ENCODE measurements at places on chromosomes 7 and 10.

DNA sequence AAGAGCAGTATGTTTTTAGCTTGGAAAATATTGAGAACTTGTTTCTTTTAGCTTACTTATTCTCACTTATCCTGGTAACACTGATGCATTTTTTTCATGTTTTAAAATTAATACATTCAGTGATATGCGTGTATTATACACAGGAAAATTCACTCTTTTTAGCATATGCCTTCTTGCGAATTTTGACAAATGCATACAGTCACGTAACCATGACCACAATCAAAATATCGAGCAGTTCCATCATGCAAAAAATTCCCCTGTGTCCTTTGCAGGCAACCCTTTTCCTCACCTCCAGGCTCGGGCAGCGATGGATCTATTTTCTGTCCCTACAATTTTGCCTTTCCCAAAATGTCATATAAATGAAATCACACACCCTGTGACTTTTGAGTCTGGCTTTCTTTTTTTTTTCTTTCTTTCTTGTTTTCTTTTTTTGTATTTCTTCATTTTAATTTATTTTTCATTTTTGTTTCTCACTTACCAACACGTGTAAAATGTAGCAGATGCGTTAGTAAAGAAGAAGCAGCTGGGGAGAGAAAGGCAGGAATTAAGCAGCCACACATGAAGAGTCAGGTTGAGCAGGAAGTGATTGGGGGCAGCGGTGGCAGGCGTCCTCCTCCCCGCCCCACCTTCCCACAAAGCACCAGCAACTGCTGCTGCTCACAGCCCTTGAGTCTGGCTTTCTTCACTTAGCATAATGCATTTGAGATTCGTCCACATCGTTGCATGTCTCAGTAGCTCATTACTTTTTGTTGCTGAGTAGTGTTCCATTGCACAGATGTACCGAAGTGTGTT, 29.9 kb downstream of the ADRB1 start:
- DNase-seq, result peak; percentile 7

DNA sequence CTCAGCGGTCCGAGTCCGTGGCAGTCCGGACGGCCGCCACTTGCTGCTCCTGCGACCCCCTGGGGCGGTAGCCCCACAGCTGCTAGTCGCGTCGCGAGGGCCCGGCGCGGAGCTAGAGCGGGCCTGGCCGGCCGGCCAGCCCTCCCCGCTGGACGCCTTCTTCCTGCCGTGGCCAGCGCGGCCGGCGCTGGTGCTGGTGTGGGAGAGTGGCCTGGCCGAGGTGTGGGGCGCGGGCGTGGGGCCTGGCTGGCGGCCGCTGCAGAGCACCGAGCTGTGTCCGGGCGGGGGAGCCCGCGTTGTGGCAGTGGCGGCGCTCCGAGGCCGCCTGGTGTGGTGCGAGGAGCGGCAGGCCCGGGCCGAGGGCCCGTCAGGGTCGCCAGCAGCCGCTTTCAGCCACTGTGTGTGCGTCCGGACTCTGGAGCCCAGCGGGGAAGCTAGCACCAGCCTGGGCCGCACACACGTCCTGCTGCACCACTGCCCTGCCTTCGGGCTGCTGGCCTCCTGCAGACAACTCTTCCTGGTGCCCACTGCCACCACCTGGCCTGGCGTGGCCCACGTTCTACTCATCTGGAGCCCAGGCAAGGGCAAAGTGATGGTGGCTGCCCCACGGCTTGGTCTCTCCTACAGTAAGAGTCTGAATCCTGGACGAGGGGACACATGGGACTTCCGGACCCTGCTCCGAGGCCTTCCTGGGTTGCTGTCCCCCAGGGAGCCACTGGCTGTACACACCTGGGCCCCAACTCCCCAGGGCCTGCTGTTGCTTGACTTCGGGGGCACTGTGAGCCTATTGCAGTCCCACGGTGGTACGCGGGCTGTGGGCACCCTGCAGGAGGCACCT, 631 bp downstream of the HPS6 start:
- no peak for DNase-seq

- DNase-seq, result no peak
Observed at GRCh38 chr7:30996883-30997282, 33.1 kb downstream of the GHRHR start.

DNA sequence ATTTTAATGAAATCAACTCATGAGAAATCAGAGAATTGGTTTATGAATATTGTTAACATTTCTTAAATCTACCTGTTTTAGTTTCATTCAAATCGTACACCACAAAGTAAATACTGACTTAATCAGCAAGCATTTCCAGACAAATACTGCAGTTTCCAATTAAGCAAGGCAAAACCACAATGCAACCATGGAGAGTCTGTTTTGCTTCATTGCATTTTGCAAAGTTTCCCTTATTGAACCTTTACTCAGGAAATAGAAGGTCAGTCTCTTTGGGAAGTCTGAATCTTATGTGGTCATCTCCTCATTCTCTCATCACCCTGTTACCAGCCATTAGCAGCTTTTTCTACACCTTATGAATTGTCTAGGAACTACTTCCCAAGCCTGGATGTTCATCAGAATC, 400.5 kb downstream of the IPMK start:
- DNase-seq, result no peak

DNA sequence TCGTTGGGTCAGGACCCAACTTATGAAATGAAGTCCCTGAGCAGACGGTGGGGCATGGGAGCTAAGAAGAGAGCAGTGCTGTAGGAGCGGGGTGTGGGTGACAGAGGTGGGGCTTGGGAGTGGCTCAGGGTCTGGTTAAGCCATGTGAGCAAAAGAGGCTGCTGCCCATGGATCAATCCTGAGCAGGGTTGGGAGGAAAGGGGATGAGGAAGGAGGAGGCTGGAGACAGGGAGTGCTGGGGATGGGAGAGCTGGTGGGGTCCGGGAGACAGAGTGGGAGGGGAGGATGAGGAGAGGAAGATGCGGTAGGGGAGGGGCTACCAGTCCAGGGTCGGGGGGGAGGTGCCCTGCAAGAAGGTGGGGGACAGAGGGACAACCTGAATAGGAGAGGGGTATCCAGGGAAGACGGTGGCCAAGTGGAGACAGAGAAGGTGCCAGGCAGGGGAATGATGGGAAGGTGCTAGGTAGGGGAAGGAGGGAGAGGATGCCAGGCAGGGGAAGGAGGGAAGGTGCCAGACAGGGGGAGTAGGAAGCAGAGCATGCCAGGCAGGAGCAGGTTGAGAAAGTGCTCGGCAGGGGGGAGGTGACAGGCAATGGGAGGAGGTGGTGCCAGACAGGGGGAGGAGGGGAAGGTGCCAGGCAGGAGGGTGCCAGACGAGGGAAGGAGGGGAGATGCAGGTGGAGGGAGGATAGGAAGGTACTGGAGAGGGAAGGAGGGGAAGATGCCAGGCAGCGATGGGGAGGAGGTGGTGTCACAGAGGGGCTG, 27.5 kb upstream of the SMARCD3 start:
- no peak for DNase-seq

DNA sequence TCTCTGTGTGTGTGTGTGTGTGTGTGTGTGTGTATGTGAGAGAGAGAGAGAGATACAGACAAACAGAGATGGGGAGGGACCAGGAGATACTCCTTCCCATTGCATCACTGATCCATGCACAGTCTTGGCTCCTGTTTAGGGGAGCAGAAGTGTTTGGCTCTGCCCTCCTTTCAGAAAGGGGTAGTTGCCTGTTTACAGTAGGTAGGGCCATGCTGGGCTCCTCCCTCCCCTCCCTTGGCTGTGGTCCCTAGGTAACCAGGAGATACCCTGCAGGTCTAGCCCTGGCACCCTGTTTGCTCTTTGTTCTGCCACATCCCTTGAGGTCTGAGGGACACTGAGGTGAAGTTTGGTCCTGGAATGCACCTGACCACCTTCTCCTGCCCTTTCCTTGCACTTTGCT, 95.3 kb downstream of the RAMP3 start:
- no peak for DNase-seq

GRCh38 chr10:101452593-101452992, 98.6 kb downstream of the BTRC start:
- DNase-seq, result no peak

GRCh38 chr10:124206616-124207015, 113.2 kb upstream of the CHST15 start:
- no peak for DNase-seq

DNA sequence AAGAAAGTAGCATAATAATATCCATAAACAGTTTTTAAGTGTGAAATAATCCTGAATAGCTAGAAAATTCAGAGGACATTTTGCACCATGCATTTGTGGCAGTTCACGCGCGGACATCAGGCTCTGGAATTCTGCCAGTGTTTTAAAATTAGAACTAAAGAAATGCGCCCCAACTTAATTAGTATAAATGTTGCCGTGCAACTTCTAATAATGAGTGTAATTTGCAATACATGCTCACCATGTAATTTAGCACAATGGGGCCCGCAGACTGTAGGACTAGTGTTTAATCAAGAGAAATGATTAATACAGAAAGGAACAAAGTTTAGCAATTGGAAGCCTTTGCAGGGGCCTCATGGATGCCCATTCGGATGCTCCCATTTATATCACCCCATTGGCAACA, 96.6 kb downstream of the PTPRE start:
- no peak for DNase-seq

DNA sequence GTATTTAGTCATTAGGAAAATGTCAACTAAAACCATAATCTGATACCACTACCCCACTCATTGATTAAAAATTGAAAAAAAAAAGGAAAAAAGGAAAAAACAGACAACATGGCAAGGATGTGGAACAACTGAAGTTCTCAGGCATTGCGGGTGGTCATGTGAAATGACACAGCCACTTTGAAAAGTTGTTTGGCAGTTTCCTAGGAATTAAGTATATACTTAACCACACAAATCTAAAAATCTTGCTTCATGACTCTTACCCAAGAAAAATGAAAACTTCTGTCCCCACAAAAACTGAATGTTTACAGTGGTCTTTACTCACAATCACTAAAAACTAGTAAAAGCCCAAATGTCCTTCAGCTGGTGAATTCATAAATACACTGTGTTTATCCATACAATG, 254.5 kb downstream of the AHR start:
- DNase-seq, result no peak

GRCh38 chr10:63464402-63465292, 1.1 kb downstream of the JMJD1C start:
- DNase-seq, result no peak

- DNase-seq, result no peak
Observed at GRCh38 chr7:102891693-102892261, 21.0 kb upstream of the LRRC17 start.

DNA sequence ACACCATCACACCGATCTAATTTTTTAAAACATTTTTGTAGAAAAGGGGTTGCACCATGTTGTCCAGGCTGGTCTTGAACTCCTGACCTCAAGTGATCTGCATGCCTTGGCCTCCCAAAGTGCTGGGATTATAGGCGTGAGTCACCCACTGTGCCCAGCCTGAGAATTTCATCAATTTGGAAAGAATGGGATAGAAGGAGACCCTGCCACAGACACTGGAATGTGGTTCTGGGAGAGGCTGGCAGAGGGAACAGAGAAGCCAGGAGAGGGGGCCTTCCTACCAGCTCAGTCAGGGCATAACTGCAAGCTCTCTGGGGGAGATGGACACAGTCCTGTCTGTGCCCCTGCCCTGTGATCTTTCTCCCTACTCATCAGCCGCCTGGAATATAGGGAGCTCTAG, 42.1 kb upstream of the MKRN1 start:
- no peak for DNase-seq

- no peak for DNase-seq
Observed at GRCh38 chr7:104096683-104097082, 107.2 kb upstream of the RELN start.

DNA sequence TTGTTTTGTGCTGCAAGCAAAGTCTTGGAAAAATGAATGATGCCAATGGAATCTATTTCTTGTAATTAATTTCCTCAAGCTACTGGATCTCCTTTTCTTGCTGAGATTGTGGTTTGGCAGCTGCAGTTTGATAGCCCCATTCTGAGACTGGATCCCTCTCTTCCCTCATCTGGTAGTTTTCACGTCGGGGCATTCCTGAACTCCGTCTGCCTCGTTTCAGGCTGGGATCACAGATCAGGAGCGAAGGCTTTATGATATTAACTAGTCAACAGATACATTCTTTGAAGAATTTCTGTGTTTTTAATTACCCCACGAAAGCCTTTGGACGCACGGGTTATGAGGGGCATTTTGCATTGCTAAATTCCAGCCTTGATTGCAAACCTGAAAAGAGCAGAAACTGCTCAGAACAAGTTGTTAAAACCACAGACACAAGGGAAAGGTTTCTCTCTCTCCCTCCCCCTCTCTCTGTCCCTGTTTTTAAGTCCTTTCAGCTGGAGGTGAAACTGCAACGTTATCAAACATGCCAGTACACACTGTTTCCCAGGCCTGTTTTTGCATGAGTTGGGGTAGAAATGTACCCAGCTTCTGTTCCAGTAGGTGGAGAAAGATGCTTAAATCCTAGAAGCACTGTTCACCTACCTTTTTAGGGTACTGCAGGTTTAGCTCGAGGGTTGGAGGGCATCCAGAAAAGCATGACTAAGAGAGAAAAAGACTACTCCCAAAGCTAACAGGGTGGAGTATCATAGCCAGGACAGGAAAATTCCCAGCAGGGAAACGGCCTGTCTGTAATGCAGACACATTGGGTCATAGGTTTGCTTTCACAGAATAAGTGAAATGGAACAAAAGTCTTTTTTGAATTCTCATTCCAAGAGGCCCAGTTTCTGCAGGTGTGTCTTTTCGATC, 124.3 kb downstream of the CUX1 start:
- no peak for DNase-seq

DNA sequence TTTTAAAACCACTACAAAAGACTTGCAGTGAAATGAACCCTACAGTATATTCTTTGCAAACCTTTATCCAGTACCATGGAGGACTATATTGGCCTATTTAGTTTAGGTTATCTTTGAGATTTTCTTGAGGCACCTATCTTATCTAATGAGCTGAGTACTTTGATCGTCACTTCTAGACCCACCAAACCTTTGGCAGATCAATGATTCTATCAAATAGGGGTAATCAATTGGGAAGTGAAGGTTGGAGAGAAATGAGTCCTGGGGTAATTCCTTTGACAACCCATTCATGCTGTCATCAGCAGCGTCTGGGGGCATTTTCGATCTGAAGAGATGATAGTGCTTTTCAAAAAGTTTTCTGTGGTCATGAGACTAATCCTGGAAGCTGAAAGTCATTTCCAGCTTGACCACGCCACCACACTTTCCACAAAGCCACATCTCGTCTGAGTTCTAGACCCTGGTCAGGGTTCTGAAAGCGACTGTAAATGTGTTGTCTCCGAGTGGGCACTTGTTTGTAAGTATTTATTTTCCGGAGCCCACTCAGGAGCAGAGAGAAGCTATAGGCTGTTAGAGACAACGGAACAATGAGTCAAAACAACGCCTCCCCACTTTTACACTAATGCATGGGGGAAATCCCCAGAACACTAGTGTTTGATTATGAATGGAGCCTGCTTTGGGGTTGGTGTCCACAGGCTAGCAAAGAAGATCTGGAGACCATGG, 4.8 kb downstream of the EGR2 start:
- peak; percentile 51 for DNase-seq

GRCh38 chr7:114372619-114373018, 42.0 kb upstream of the FOXP2 start:
- DNase-seq, result no peak

GRCh38 chr10:72133517-72133916, 45.2 kb upstream of the SPOCK2 start:
- DNase-seq, result no peak

- DNase-seq, result no peak
Observed at GRCh38 chr10:106982268-106982667, 182.2 kb downstream of the SORCS1 start.

All from stimulated activated CD8-positive, alpha-beta memory T cell treated with anti-CD3 and anti-CD28 coated beads, Interleukin-12 subunit alpha, Interleukin-12 subunit beta, amount 100 ng/mL, for 1 hour (primary cell).